ENCODE measurements at places on chromosomes 6 and 20.

DNA sequence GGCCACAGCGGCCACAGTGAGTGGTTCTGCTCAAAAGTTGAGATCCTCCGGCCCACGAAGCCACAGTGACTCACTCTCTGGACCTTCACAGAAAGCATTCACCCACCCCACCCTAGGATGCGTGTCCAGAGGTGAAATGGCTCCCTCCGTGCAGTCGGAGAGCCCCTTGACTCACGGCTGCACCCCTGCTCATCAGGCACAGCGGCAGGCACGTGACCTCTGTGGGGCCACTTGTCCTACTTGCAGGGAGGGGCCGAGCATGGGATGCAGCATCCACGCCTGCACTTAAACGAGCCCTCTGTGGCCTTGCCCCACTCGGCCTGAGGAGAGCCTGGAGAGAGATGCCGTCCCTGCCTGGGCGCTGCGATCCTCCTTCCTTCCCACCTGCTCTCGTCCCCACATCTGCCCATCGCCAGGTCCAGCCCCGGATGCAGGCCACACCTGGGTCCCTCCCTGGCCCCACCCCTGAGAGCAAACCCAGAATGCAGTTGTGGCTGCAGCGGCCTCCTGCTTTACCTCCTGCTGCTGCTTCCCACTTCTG, 28.7 kb downstream of the NTSR1 start:
- no peak for DNase-seq

- DNase-seq, result no peak
These were observed 74.2 kb downstream of the TAF4 start for GRCh38 chr20:61991476-61991875.

DNA sequence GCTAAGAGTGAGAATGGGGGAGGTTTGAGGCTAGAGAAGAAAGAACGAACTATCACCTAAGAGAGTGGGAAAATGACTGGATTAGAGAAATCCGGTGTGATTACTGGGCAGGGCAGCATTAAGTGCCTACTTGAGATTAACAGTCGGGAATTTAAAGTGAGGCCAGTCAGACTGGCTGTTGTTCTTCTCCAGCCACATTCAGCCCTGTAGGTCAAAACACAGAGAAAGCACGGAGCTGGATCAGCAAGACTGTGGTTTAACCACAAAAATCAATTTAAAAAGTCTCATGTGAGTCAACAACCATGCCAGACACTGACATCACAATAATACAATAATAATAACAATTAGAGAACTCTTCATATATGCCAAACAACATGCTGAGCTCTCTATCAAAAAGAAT, 301.9 kb upstream of the SGK1 start:
- DNase-seq, result no peak

DNA sequence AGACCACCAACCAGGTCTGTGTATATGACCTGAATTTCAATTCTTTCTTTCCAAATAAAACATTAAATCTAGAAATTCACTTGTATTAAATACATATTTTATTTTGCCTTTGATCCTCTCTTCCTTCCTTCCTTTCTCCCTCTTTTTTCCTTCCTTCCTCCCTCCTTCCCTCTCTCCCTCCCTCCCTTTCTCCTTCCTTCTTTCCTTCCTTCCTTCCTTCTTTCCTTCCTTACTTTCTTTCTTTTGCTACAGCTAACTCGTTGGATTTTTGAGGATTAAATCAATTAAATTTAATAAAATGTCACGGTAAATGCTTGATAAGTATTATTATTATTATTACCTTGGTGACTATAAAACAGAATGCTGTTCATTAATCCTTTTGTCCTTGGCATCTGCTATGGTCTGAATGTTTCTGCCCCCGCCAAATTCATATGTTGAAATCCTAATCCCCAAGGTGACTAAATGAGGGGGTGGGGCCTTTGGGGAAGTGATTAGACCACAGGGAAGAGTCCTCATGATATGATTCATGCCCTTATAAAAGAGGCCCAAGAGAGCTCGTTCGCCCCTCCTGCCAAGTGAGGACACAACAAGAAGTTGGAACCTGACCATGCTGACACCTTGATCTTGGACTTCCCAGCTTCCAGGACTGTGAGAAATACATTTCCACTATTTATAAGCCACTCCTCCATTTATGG, 67.6 kb upstream of the BTBD3 start:
- DNase-seq, result no peak

- DNase-seq, result no peak
These were observed 143.2 kb downstream of the PTCHD4 start for GRCh38 chr6:47967843-47968242.

- no peak for DNase-seq
These were observed 1.9 kb downstream of the RAB32 start for GRCh38 chr6:146545581-146545980.

GRCh38 chr20:49583669-49584417, 15.9 kb upstream of the PTGIS start:
- DNase-seq, result no peak

- no peak for DNase-seq
These were observed 33.9 kb downstream of the HLA-A start for GRCh38 chr6:29976253-29976587.

DNA sequence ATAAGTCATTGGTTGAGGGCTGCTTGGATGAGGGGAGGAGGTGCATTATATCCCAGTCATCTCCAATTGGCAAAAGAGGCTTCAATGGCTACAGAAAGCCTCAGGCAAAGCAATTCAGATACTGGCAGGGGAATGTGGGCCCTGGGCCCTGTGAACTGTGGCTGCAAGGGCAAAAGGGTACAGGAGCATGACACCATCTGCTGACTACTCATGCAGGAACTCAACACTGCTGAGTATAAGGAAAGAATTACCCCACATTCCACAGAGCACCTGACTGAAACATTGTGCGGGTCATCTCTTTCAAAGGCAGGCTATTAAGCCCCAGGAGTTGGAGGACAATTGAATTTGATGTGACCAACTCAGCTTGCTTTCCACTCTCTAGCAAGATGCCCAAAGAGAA, 92.1 kb upstream of the SPTLC3 start:
- no peak for DNase-seq
